Subcutaneous adipose tissue (tissue), 4 donors: ENCODE measurements at places on chromosomes 6 and 20. TPM values are rescaled to one million over a fixed set of nuclear protein-coding genes. Genes with fewer than 3 reads are reported as not detected.

Gene SMLR1
- total RNA-seq, result not detected

Gene L3MBTL1
- total RNA-seq, result 5.7 TPM

Gene FRK
- 0.51 TPM for total RNA-seq

Gene SLC24A3
- 7.5 TPM for total RNA-seq

Gene FRS3
- total RNA-seq, result 2.1 TPM

Gene CASS4
- total RNA-seq, result 4.0 TPM

Gene CRISP2
- not detected for total RNA-seq

Gene CST3
- total RNA-seq, result 1,957 TPM

Gene GPLD1
- 5.9 TPM for total RNA-seq

Gene OR2J3
- total RNA-seq, result not detected

Gene PLA2G7
- total RNA-seq, result 4.8 TPM

Gene SLC18B1
- 42.0 TPM for total RNA-seq

Gene PRDM1
- 12.4 TPM for total RNA-seq

Gene ERVFRD-1
- total RNA-seq, result 0.17 TPM

Gene PTCHD4
- total RNA-seq, result 0.98 TPM

Gene APCDD1L
- not detected for total RNA-seq

Gene TRIM26
- total RNA-seq, result 28.7 TPM

Gene PNPLA1
- total RNA-seq, result not detected

Gene C2
- 47.3 TPM for total RNA-seq

Gene FRMD1
- 1.4 TPM for total RNA-seq

Gene MUC21
- not detected for total RNA-seq

Gene OR2H2
- total RNA-seq, result not detected

Gene HLA-A
- total RNA-seq, result 194 TPM

Gene GNL1
- 39.7 TPM for total RNA-seq

Gene NKAIN4
- total RNA-seq, result not detected

Gene SNHG17
- total RNA-seq, result 23.5 TPM

Gene CDK5RAP1
- total RNA-seq, result 26.0 TPM

Gene CLDN20
- not detected for total RNA-seq

Gene RSPH4A
- not detected for total RNA-seq

Gene FOXQ1
- total RNA-seq, result not detected

Gene ATP6V1G2
- not detected for total RNA-seq

Gene LGSN
- total RNA-seq, result not detected

Gene INSM1
- total RNA-seq, result not detected

Gene TRIM10
- not detected for total RNA-seq

Gene PCK1
- total RNA-seq, result 267 TPM

Gene HFE
- total RNA-seq, result 8.1 TPM

Gene IYD
- not detected for total RNA-seq

Gene DUSP15
- total RNA-seq, result not detected

Gene LHFPL5
- total RNA-seq, result not detected

Gene TRMT6
- total RNA-seq, result 8.7 TPM

Gene METTL24
- total RNA-seq, result not detected

Gene SRF
- total RNA-seq, result 11.4 TPM

Gene NNAT
- total RNA-seq, result 11.0 TPM

Gene IMPG1
- total RNA-seq, result not detected

Gene CDC40
- 24.6 TPM for total RNA-seq

Gene HTR1B
- not detected for total RNA-seq

Gene PKHD1
- 0.19 TPM for total RNA-seq
